ENCODE measurements at places on chromosomes 1 and 21. TPM values are rescaled to one million over a fixed set of nuclear protein-coding genes. Genes with fewer than 3 reads are reported as not detected.

The C2CD4D gene
- total RNA-seq: 0.26 TPM

The FLAD1 gene
- total RNA-seq: 18.6 TPM

The BSND gene
- not detected for total RNA-seq

The HCRTR1 gene
- 5.3 TPM for total RNA-seq

The SON gene
- 150 TPM for total RNA-seq

The COL24A1 gene
- total RNA-seq: not detected

The FCRL1 gene
- total RNA-seq: not detected

The F13B gene
- not detected for total RNA-seq

The LRRC39 gene
- total RNA-seq: 0.43 TPM

The RPTN gene
- total RNA-seq: not detected

Measured in dermis lymphatic vessel endothelial cell (primary cell).